ENCODE measurements at places on chromosomes 6 and 20.
A peak's percentile ranks its signal among the peaks of the same experiment; 100 is the strongest.

DNA sequence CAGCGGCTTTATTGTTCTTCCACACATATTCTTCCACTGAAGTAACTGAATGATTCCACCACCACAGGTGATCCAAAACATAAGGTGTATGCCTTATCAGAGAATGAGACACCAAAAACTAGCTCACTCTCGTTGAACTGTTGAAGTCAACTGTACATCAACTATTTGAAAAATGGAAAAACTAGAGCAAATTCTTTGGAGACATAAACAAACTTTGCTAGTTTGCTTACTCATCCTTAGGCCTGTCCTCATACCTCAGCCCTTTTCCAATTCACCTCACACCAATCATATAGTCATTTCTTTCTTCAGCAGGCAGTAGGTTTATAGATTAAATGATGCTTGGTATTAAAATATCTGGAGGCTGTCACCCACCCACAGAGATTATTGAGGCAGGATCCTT lies 77.1 kb upstream of the RNF217 start:
- DNase-seq, result no peak

DNA sequence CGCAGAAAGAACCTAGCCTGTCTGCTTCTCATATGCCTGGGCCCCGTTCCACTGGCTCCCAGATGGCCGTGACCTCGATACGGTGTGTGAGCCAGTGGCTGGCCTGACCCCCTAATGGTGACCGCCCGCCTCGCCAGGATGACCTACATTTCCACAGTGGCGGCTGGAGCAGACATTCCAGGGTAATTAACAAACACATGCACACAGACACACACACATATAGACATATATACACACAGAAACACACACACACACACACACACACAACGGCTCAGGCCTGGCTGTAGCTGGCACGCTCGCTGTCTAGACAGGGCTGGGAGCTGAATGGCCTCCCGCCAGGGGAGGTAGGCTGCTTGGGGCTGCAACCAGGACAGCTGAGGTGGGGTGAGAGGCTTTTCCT lies 227.1 kb downstream of the ANKRD60 start:
- DNase-seq, result no peak

- DNase-seq, result no peak
Measured at GRCh38 chr6:44660561-44661220, 273.2 kb downstream of the CDC5L start.

DNA sequence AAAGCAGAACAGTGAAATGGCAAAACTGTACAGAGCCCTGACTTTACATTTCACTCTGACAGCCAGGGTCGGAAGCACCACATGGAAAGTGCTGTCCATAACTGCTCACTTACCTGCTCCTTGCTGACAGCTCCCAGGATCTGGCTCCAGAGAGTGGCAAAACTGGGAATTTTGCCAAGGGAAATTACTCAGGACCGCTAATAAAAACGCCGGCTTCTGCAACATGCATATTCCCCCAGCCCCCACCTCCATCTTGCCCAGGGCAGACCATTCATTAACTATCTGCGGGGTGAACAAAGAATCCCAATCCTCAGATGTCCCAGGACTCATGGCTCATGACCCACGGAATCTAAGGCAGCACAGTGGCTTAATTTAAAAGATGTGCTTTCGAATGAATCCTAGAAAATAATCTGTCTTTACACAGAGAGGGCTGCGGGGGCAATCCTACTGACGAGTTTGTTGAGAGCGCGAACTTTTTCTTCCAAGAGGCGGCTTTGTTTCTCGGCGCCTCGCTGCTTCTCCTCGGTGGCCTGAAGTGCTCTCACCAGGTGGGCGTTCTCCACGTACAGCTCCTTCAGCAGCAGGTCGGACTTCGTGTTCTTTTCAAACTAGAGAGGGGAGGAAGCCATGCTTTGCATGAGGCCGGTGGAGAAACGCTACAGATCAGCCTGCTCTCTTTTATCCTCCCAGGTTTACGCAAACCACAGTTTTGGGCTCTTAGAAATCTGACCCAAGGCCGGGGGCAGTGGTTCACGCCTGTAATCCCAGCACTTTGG lies 45.8 kb downstream of the GINS1 start:
- no peak for DNase-seq

DNA sequence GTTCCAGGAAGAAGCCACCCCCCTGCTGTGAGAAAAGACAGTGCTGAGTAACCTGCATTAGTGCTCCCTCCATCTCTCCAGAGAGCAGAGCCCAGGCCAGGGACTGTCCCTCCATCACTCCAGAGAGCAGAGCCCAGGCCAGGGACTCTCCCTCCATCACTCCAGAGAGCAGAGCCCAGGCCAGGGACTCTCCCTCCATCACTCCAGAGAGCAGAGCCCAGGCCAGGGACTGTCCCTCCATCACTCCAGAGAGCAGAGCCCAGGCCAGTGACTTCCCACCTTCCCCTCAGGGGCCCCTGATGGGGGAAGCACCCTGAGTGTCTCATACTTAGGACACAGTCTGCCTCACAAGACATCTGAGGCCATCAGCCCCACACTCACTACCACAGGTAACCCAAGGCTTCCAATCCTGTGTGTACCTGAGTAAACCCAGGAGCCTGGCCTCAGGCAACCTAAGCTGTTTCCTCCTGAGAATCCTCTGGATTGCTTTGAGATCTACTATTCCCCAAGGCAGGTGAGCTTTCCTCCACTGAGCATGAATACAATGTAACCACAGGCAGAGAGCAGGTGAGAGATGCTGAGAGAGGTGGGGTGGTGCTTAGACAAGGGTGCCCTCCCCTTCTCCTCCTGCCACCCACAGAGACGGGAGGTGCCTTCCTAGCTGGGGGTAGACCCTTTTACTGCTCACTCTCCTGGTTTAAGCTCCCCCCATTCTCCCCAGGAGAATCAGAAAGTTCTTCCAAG lies 4.9 kb downstream of the TBXT start:
- no peak for DNase-seq

GRCh38 chr6:167647306-167647705 lies 179.4 kb upstream of the AFDN start:
- DNase-seq, result no peak

DNA sequence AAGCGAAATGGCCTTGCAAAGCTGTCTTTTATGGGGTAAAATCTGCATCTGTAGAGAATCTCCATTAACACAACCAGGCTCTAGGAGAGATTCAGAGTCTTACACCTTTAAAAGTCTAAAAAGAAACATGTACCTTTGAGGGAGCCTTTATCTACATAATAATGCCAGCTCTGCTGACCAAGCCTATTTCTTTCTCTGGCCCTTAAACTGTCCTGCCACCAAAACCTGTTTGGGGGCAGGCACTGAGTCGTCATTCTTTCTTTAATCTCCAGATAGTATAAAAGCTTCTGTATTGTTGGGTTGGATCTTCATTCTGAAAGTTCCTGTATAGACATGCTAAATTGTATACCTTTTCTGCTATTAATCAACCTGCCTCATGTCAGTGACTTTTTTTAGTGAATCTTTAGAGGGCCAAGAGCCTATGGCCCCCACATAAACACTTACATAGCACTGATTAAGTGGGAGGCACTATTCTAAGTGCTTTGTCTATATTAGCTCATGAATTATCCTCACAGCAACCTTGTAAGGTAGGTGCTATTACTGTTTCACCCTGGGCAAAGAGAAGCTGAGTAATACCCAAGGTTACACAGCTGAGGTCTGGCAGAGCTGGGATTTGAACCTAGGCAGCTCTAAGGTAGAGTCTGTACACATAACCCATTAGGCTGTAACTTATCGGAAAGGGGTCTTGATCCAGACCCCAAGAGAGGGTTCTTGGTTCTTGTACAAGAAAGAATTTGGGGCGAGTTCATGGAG lies 232.3 kb upstream of the DTNBP1 start:
- DNase-seq, result no peak

DNA sequence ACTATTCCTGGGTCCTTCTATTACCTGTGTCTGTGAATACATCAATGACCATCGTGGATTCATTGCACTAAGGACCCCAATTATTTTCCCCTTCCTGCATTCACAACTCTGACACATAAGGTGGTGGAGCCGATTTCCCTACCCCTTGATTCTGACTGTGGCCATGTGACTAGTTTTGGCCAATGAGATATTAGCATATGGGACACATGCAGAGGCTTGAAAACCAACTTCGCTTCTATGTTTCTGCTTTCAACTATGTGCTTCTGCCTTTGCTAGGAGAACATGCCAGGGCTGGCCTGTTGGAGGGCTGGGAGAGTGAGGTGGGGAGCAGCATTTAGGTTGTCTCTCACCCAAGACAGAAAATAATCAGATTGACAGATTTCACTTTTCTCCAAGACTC lies 483.1 kb upstream of the JAG1 start:
- no peak for DNase-seq

GRCh38 chr20:39874049-39874893 lies 814.8 kb downstream of the MAFB start:
- DNase-seq, result peak; percentile 75

- no peak for DNase-seq
Measured at GRCh38 chr6:2509711-2510110, 241.0 kb downstream of the MYLK4 start.

DNA sequence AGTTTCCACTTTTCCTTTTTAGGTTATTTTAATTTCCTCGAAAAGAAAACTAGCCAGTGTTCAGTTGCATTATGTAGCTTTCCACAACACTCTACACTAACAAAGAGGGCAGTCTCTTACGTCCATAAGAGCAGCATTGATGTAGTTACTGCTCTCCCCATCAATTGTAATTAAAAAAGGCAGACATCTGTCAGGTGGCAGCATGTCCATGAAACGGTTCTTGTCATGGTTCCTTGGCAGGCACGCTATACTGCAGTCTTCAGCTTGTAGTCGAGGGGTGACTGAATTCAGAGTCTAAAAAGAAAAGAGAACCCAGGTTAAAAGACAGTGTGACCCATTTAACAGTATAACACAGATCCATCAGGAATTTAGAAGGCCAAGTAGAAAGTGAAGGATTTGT lies 80.1 kb upstream of the THEMIS start:
- DNase-seq, result no peak

- DNase-seq, result no peak
Measured at GRCh38 chr6:38549795-38550194, 89.9 kb downstream of the BTBD9 start.

- DNase-seq, result no peak
Measured at GRCh38 chr20:20364593-20365479, 3.1 kb upstream of the INSM1 start.

- DNase-seq, result no peak
Measured at GRCh38 chr20:44580581-44581268, 1.7 kb upstream of the PKIG start.

DNA sequence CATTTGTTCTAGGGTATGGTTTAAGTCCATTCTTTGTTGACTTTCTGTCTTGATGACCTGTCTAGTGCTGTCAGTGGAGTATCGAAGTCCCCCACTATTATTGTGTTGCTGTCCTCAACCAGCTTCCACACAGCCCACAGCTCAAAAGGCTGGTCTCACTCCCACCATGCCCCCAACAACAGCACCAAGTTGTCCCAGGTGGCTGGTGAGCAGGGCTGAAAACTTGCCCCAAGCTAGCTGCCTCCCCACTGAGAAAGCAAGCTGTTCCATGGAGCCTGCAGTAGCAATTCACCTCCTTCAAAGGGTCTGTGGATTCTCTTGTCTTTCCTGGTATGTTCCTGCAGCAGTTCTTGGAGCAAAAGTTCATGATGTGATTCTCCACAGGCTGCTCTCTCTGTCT lies 221.0 kb downstream of the SYNDIG1 start:
- no peak for DNase-seq

DNA sequence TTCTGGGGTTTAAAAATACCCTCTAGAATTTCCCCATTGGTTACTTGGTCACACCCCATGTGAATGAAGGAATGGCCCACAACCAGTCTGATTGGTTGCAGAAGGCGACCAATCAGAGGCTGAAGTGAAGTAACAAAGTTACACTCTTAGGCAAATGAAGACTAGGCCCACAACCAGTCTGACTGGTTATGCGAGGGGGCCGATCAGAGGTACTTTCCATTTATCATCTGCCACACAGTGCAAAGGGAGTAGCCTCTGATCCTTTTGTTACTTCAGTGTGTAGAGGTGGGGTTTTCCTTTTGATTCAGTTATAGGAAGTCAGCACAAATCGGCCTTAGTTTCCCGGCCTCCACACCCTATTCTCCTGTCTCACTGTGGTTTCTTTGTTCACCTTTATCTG lies 61.2 kb upstream of the SGK1 start:
- DNase-seq, result no peak

DNA sequence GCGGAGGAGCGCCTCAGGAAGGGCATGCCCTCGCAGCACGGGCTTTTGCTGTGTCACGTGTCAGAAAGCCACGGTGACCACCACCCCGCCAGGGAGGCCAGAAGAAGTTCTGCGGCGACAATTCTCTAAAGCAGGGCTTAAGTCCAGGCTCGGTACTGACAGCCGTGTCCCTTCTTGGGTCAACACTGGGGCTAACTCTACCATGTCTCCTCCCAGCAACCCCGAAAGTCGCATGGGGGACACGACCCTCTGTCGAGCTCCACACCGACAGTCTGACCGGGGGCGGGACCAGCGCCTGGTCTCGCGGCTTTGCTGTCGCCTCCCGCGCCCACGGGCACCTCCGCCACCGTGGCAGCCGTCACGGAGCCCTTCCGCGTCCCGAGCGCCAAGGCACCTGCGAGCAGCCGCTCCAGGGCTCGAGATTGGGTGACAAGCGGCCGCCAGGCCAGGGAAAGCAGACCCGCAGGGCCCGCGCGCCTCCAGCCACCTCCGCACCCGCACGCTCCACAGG lies 534 bp downstream of the NANP start:
- peak; percentile 51 for DNase-seq

DNA sequence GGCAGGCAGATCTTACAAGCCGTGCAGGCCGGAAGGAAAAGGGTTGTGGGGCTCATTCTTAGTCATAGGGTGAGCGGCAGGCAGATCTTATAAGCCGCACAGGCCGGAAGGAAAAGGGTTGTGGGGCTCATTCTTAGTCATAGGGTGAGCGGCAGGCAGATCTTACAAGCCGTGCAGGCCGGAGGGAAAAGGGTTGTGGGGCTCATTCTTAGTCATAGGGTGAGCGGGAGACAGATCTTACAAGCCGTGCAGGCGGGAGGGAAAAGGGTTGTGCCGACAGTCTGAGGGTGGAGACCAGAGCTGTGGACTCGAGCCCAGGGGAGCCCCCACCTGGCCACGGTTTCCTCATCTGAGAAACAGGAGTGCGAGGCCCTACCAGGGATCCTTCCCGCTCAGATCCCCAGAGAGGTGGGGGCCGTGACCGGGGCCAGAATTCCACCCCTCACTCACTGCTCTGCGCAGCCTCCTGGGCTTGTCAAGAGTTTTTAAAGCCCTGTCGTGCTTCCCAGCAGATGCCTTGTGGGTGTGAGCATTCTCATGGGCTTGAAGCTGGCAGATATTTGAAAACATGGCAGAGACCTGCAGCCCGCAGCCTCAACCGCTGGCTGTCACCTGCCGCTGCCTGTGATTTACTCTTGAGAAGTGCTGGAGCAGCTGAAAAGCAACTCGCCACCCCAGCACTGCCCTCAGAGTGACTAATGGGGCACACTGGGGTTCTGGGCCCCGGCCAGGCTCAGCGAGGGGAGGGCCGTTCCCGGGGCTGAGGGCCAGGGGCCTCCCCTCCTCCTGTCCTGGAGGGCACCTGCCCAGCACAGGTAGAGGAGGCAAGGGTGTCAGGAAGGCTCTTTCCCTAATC lies 31.9 kb downstream of the NTSR1 start:
- peak; percentile 11 for DNase-seq

GRCh38 chr6:130615816-130616215 lies 211.4 kb upstream of the SMLR1 start:
- no peak for DNase-seq

Measured in WERI-Rb-1 (cell line).